CD4-positive, alpha-beta T cell treated with Interleukin-12 subunit alpha and Interleukin-12 subunit beta, for 1 hour (primary cell): ENCODE measurements at places on chromosomes 16 and 17.
A peak's percentile ranks its signal among the peaks of the same experiment; 100 is the strongest.

DNA sequence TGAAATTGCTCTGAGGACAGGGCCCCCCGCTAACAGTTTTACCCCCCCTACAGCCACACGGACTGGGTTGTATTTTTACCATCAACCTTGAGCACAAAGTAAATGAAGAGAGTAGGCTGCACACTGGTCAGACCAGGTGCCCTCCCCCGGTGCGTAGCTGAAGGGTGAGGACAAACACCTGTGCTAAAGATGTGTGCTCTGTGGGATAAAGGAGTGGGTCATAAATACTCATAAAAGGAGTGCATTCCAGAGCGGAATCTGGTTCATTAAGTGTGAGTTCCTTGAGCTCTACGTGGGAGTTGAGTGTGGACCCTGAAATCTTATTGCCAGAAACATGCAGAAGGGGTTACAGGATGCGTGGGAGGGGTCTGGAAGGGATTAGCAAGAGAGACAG, 217.0 kb downstream of the CCDC182 start:
- DNase-seq = no peak

- DNase-seq = no peak
Measured at GRCh38 chr17:17107281-17107680, 65.0 kb downstream of the MPRIP start.

GRCh38 chr17:81299846-81300585, 4.9 kb upstream of the SLC38A10 start:
- no peak for DNase-seq

DNA sequence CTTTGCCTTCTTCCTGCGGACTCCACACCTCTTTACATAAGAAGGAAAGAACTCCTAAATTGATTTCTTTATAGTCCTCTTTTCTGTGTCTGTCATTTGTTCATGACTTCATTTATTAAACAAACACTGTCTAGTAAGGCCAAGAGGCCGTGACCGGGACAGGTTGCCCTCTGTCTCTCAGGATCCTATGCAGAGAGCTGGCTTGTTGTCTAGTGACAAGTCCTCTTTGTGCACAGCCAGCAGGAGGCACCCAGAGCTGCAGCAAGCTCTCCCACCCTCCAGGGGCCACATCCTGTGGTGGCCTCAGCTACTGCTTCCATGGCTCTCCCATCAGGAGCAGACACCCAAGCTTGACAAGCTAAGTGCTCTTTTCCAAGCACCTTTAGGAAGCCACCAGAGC, 50.6 kb downstream of the PLD6 start:
- no peak for DNase-seq

DNA sequence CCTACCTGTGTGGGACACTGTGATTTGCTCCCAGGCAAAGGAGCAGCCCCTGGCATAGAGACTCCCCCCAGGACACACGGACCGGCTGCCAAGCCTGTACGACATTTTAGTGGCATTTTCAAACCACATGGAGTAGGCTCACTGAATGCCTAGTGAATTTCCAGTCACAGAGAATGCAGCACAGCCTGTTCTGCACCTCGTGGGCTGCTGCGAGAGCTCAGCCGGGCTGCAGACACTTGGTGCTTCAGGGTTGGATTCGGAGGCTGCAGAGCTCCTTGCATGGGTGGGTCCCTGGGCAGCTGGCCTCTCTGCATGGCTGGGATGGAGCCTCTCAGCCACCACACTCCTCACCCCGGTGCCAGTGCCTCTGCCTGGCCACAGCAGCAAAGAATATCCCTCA, 51.2 kb upstream of the HNF1B start:
- DNase-seq = no peak

DNA sequence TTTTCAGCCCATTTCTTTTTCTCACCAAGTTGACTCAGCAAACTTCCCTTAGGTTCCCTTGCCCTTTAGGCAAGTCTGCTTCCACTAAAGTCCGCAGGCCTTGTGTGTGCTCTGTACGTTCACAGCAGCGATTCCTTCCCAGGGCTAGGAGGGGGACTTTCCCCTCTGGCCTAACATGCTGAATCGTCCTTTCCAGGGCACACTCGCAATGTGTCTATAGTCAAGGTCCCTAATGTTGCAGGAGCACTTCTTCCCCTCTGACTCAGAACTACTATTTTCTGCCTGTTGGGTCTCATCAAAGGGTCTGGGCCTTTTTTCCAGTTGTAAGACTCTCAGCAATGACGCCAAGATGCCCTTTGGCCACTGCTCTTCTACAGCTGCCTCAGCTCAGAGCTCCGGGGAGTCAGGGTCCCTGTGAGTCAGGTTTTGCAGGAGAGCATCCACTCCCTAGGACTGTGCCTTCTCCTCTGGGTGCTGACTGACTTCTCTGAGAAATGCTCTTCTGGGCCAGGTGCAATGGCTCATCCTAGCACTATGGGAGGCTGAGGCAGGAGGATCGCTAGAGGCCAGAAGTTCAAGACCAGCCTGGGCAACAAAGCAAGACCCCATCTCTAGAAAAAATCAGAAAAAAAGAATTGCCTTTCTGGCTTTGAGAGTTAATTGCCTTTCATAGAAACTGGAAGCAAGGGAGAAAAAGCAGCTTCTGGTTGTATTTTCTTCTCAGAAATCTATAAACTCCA, 64.4 kb upstream of the TBX2 start:
- DNase-seq = no peak

DNA sequence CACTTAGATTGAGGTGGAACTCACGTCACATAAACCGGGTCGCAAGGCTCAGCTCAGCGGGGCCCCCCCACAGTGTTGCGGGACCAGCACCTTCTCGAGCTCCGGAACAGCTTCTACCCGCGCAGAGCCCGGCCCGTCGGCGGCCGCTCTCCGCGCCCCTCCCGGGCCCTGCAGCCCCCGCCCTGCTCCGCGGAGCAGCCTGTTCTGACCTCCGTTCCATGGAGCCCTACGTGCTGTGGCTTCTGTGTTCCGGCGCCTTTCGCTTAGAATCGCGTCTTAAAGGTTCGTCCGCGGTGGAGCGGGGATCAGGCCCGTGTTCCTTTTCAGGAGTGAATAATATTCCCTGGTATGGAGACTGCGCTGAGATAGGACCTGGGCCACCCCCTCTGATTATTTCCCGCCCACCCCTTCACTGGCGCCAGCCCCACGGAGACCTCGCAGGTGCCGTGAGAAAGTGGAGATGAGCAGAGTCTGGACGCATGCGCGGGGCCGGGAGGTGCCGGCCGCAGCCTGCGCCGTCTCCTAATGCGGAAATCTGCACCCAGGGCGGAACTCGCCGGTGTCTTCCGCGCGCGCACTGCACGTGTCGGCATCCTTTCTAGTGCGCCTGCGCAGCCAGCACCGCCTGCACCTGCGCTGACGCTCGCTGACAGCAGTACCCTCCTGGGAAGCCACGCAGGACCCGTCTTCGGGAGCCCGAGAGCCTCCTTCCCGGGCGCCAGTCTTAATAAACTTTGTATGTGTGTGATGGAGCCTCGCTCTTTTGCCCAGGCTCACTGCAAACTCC, 30.9 kb downstream of the ZNF778 start:
- DNase-seq = no peak

GRCh38 chr17:43918026-43918389, 10.7 kb upstream of the MPP2 start:
- DNase-seq = no peak

DNA sequence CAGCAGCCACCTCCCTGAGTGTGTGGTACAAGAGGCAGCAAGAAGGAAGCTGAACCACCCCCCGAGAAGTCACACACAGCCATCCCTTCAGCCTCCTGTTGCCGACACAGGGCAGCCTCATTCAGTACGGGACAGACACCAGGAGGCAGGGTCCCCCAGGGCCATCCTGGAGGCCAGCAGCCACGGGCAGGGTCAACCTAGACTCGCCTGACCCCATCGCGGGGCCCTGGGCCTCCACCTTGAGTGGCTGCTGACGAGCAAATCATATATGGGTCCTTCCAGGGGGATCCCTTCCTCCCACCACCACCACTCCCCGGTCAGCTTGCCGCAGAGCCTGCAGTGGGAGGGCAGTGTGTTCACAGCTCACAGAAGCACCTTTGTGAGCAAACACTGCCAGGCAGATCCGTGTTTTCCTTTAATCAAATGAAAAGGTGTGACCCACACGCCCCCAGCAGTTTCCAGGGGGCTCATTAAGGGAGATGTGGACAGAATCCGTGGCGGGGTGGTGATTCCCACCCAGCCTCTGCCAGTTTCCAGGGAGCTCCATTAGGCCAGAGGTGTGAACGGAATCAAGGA, 5.6 kb upstream of the ACSF3 start:
- no peak for DNase-seq

DNA sequence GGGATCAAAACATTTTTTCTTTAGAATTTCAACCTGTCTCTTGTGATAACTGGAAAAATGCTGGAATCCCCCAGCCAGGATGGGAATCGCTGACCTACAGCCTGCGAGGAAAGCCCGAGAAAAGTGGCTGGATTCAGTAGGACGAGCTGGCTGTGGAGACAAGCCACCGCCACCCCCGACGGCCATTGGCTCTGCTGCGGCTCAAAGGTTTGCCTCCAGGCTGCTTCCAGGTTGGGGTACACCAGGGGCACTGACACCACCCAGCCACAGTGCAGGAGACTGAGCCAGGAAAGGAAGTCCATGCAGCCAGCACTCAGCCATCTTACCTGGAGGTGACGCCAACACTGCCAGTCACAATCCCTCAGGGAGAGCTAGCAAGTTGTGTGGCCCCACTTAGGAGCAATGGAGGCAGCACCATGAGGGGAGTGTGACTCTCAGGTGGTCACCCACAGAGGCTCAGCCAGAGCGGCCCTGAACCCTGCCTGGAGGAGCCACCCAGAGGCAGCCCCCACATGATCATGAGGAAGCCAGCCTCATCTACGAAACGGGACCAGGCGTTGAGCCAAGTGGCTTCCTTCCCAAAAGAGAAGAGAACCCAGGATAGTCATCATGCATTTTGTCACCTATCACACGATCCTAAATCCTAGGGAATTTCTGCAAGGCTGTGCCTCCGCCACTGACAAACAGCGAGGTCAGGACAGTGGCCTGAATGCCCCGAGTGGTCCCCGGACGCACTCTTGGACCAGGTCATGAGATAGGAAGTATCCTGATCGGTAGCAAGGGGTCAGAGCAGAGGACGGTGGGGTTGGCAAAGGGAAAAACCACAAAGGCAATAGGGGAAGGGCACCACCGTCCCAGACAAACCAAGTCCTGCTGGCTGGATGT, 84.8 kb downstream of the RBFOX3 start:
- no peak for DNase-seq

GRCh38 chr17:57114085-57114673, 29.1 kb downstream of the AKAP1 start:
- peak; percentile 67 for DNase-seq

GRCh38 chr17:45147581-45148182, 593 bp upstream of the HEXIM1 start:
- peak; percentile 88 for DNase-seq

DNA sequence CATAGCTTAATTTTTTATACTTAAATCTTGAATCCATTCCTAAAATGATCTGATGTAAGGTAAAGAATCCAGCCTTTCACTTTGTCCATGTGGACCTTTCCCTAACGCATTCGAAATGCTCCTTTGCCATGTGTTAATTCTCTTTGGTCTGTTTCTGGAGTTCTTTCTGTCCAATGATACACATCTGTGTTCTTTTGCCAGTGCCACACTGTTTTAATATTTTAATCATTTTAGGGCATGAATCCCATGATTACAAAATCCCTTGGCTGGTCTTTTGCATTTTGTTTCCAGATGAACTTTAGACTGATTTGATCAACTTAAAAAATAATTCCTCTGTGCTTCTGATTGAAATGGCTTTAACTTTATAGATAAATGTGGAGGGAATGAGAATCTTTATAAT, 74.1 kb downstream of the NTN1 start:
- DNase-seq = no peak

GRCh38 chr17:57534863-57535248, 210.2 kb downstream of the CCDC182 start:
- DNase-seq = no peak

- DNase-seq = no peak
Measured at GRCh38 chr17:49511810-49512209, 16.7 kb downstream of the NGFR start.

DNA sequence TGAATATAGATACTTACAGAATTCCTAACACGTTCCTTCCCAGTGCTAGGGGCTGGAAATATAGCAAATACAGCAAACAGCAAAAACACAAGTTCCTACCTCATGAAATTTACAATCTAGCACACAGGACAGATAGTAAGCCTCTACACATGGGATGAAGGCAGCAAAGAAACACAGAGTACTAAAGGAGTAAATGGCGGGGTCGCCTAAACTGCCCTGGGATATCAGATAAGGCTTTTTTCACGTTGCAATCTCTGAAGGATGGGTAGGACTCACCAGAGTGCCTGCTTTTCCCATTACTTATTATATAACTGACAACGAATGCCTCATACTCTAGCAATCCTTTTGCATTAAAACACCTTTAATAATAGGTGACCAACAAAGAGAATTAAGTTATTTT, 19.8 kb downstream of the CEP112 start:
- DNase-seq = no peak

DNA sequence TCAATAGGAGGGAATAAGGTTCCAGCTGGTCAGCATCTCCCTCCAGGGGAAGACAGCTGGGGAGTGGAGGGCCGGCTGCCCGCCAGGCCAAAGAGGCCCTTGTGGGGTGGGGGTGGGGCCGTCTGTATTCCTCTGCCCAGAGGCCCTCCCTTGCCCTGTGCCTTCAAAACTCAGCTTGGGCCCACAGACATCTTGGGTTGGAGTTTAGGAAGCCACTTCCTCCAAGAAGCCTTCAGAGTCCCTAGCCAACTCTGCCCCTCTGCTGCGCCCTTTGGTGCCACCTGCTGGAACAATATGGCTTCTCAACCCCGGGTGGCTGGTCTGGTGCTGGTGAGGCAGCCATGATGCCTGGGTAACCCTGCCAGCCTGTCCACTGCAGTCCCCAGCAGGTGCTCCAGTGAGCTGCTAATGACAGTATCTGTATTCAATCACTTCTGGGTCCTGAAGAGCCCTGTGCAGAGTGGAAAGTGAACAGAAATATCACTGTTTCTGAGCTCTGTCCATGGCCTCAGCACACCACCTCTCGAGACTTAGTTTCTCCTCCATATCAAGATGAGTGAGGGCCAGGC, 16.7 kb downstream of the HSD11B2 start:
- peak; percentile 60 for DNase-seq

DNA sequence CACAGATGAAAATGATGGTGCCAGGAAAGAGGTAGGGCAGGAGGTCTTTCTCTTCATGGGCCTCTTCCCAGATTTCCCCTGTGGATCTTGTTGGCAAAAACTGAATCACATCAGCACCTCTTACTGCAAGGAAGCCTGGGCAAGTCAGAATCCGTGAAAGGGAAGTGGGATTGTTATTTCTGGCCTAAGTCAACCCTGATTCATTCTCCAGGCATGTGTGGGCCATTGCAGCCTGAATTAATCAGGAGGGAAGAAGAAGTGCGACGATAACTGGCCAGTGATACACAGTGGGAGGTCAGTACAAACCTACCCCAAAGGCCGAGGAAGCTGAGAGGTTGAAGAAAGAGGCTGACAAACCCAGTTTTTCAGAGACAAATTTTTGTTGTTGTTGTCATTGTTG, 17.9 kb upstream of the NSMCE1 start:
- no peak for DNase-seq
